ENCODE measurements at places on chromosomes 11 and 22. TPM values are rescaled to one million over a fixed set of nuclear protein-coding genes. Genes with fewer than 3 reads are reported as not detected.

PRR14L gene
- total RNA-seq: 29.1 TPM

KIRREL3 gene
- 1.6 TPM for total RNA-seq

C11orf21 gene
- 0.43 TPM for total RNA-seq

XKR3 gene
- total RNA-seq: not detected

PTH gene
- total RNA-seq: not detected
